Activated CD4-positive, alpha-beta T cell treated with anti-CD3 and anti-CD28 coated beads, Interleukin-2, amount 50 U/mL, for 1 hour (primary cell): ENCODE measurements at places on chromosomes 3 and 15.

- no peak for DNase-seq
These were observed 509.1 kb downstream of the FOXP1 start for GRCh38 chr3:71074423-71074822.

DNA sequence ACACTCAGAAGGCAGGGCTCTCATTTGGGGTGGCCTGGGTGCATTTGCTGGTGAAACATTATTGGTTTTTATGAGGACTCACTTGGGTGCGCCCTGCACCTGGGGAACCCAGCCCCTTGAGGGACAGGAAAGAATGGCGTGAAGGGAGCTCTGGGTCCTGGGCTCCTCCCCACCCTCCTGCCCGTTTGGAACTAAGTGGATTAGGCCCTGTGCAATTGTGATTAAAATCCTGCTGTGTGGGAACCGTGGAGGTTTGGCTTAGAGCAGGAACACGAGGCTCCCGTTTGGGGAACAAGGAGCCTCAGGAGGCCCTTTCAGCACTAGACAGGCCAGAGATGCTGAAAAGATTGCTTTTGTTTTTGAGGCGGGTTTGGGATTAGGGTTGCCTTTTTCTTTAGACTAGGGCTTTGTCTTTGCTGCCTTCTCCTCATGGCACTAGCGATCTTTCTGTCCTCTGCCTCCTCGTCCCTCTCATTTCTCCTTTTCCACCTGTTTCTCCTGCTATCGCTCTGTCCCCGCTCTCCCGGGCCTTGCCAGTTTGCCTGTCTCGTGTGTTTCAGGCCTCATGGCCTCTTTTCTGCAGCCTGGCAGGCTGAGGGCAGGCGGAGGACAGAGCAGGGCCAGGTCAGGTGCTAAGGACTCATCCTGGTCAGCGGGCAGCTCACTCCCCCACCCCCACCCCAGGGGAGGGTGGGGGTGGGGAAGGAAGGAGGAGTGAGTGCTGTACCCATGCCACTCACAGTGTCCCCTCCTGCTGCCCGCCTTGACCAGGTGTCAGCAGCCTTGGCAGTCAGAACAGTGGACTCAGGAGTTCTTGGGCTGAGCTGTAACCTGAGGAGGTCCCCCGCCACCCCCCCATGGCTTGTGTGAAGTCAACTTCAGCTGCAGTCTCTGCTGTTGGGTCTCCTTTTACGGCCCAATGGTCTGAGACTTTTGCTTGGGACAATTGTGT, 8.6 kb downstream of the MAPKAPK3 start:
- DNase-seq: no peak

DNA sequence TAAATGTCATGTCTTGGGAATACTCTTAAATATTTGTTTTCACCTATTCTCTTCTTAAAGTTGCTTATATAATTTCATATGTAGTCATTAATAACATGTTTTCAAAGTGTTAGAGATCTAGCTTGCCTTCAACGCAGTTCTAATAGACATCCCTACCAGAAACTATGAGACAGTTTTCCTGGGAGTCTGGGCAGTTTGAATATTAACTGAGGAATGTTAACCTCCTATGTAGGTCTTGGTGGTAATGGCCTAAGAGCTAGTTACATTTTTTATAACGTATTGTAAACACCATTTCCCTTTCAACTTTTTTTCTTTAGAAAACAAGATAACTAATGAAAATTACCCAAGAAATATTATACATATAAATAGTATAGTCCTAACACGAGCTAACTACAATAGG, 328.2 kb downstream of the TIGIT start:
- DNase-seq: no peak

GRCh38 chr3:177056927-177057326, 140.4 kb downstream of the TBL1XR1 start:
- DNase-seq: no peak

DNA sequence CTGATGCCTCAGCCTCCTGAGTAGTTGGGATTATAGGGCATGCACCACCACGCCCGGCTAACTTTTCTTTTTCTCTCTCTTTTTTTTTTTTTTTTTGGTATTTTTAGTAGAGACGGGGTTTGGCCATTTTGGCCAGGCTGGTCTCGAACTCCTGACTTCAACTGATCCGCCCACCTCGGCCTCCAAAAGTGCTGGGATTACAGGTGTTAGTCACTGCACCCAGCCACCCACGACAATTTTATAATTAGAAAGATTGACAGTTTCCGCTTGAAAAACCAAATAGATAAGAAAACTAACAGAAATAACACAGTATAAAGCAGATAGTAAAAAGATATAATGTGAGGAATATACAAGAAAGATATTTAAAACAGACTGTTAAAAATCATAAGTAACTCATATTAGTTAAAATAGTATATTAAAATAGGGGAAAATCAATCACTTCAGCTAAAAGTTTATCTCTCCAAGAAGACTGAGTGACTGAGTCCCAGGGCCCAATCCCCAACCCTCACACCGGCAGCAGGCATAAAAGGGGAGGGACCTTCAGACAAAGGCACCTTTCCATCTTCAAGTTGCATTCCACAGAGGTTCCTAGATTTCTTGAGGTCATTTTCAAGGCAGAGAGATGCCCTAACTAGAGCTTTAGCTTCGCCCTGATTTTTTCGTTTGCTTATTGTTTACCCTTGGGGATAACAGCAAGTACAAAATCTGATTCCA, 1.4 kb upstream of the WHAMM start:
- no peak for DNase-seq

- DNase-seq: no peak
These were observed 172.7 kb downstream of the MEGF11 start for GRCh38 chr15:66080717-66081398.

DNA sequence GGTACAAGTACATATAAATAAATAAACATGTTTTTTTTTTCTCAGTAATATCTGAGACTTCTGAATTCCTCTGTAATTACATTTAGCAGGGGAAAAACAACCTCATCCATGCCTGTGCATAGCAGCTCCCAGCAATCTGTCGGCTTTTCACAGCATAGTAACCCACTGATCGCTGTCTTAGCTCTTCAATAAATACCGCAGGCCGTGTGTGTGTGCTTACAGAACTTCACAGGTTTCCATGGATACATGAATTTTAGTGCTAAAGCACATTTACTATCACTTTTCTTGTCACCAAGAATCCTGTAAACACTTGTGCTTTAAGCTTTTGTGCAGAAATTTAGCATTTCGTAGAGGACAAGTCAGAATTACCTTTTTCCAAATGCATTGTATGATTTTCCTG, 4.0 kb upstream of the PLAAT1 start:
- no peak for DNase-seq

- DNase-seq: no peak
These were observed 61.3 kb upstream of the GATM start for GRCh38 chr15:45439521-45440260.

- DNase-seq: no peak
These were observed 50.0 kb upstream of the NMD3 start for GRCh38 chr3:161171113-161171512.

- no peak for DNase-seq
These were observed 2.4 kb upstream of the AKAP13 start for GRCh38 chr15:85377986-85378385.

GRCh38 chr3:13535905-13536304, 13.0 kb upstream of the FBLN2 start:
- no peak for DNase-seq

- DNase-seq: no peak
These were observed 139.0 kb downstream of the P3H2 start for GRCh38 chr3:189981668-189982067.

- DNase-seq: no peak
These were observed 7.5 kb upstream of the PHLDB2 start for GRCh38 chr3:111851511-111851954.

GRCh38 chr3:26963361-26963743, 340.8 kb downstream of the LRRC3B start:
- DNase-seq: no peak

DNA sequence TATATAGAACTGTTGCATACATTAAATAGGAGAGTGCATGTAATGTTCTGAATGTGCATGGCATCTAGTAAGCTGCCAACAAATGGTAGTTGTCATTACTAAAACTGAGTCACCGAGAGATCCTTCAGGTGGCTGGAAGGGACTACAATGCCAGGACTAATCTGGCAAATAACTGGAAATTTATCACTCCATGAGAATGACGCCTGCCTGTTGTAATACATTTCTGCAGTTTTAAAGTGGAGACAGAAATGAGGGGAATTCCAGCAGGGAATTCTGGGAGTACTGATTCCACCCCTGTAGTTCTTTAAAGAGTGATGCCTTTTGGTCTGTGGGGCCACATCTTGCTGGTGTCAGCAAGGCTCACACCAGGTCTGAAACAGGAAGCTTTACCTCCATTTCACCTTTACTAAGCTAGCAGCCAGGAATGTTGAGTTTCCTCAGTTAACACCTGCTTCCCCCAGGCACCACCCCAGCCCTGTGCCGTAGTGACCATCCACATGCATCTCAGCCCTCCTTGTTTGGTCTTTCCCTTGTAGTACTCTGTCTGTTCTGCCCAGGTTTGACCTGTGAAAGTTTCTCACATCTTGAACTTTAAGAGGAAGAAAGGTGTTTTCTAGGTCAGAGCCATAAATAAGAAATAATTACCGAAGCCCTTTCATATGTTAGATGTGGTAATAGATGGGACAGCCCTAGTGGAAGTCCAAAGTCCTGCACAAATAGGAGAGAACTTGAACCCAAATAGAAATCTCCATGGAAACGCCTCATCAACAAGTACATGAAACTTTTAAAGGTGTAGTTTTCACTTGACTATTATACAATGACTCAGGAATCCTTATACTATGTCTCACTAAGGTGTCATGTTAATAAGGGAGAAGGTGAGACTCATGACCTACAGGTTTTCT, 56.7 kb upstream of the LMOD3 start:
- no peak for DNase-seq

DNA sequence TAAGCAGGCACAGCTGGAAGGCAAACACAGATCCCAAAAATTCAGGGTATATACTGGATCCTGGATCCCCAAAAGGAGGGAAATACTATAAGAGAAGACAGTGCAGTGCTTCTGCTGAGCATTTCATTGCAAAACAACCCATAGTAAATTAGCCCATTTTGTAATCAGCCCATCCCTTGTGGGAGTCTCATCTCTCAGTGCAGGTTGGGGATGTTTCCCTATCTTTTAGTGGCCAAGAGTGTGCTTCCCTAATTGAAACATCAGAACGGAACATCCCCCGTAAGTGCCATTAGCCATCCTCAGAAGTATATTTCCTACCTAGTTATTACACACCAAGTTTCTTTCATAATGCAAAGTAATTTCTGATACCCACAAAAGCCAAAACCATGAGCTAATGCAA, 11.2 kb upstream of the MTMR14 start:
- DNase-seq: no peak

- DNase-seq: no peak
These were observed 151.8 kb downstream of the ITPR1 start for GRCh38 chr3:4644951-4645350.

GRCh38 chr3:160381470-160381869, 17.6 kb downstream of the IFT80 start:
- DNase-seq: no peak

DNA sequence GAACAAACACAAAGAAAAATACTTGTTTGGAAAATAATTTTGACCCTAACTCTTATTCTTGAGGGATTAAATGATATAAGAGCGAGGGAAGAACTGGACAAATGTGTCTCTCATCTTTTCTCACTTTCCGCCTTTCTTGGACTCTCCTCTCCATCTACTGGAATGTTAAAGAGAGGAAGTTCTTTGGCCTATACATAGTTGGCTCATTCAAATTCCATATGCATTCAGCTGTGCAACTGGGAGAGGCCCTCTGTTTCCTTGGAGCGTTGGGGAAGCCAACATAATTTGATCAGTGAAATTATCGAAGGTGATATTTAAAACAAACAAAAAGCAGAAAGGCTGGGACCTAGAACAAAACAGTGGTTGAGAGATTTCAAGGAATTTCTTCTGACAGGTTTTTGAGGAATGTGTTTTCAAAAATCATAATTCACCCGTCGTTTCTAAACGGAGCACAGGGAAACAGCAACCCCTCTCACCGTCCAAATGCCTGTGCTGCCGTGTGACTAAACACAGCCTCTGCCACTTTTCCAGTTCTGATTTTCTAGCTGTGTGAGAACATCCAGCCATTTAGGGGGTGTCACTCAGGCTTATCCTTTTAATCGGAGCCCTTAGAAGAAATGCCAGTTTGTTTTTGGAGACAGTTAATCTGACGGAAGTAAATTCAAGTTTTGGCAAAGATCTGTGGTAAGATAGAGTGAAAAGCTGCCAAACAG, 489.9 kb downstream of the SOX2 start:
- no peak for DNase-seq

- DNase-seq: no peak
These were observed 639.8 kb downstream of the MAGI1 start for GRCh38 chr3:65398953-65399352.

DNA sequence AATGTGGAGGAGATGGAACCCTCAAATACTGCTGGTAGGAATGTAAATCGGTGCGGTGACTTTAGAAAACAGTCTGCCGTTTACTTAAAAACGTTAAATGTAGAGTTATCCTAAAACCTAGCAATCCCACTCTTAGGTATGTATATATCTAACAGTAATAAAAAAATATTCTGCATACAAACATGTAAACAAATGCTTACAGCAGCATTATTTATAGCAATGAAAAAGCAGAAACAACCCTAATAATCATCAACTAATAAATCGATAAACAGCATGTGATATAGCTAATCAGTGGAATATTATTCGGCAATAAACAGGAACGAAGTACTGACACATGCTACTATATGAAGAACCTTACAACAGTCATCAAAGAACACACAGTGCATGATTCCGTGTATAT, 144.7 kb downstream of the CNTN3 start:
- DNase-seq: no peak

DNA sequence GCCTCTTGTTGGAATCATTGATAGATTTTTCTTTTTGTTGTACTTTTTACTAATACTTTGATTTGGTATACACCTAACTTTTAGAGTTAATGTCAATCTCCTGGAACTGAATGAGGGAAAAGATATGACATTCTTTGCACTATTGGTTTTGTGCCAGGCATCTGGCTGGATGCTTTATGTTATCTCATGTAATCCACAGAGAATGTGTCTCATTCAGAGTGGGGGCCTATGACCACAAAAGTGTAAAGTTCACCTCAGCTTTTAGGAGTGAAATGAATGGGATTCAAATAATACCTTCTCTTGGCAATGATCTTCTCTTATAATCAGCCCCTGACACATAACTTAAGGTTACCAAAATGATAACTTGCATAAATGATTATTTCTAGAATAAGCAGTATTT, 329.1 kb upstream of the ROPN1 start:
- no peak for DNase-seq

- DNase-seq: peak; percentile 50
These were observed 10.9 kb downstream of the GNB5 start for GRCh38 chr15:52180196-52180835.

DNA sequence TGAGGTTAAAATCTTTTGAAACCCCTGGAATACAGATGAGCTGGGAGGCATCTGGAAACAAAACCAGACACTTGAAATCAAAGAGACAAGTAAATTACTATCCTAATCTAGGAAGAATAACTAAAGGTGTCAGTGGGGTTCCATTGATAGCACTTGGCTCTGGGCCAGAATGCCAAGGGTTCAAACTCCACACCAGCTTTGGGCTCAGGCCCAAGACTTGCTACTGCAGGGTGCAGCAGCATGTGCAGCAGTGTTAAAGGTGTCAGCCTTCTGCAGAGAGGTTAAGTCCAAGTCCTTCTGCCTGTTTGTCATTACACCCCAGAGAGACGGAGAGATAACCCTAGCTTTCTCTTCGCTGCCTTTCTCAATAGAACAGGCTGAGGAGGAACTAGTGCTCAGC, 273.9 kb downstream of the TIGIT start:
- no peak for DNase-seq

- no peak for DNase-seq
These were observed 737.4 kb downstream of the ZNF385D start for GRCh38 chr3:21013566-21013965.

- no peak for DNase-seq
These were observed 62.1 kb downstream of the CYFIP1 start for GRCh38 chr15:22918056-22918455.
